AG08395 (cell line): ENCODE measurements at places on chromosomes 12 and 14.

GRCh38 chr12:116121453-116121871, 156.0 kb downstream of the MED13L start:
- peak; percentile 12 for DNase-seq

DNA sequence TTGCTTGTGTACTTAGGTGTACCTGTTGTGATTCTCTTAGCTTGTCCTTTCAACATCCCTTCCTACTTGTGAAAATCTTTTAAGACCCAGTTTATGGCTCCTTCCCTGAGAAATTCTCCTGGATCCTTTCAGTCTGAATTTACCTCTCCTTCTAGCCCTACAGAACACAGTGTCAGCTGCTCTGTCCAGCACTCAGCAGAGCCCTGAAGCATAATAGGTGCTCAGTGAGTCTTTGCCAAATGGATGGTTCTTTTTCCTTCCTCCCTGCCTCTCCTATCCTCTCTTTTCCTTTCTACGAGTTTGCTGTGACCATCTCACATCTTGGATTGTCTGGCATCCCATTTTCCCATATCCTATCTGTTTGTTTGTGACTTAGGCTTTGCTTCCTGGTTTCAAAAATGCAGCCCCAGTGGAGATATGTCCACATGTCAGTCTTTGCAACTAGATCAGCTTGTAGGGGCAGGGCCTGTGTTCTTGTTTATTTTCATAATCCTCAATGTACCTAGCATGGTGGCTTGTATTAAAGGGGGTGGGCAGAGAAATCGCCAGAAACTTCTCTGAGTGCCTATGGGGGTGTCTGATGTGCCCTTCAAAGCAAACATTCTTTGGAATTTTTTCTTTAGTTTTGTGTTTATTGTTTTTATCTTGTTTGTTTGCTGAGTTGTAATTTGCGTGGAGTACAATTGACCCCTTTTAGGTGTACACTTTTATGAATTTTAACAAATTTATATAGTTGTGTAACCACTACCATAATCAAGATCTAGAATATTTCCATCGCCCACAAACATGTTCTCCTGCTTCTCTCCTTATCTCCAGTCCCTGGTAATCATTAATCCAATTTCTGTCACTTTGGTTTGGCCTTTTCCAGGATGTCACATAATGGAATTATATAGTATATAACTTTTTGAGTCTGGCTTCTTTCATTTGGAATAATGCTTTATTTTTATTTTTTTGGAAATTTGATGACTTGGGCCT, 62.8 kb downstream of the SMOC1 start:
- DNase-seq, result no peak

DNA sequence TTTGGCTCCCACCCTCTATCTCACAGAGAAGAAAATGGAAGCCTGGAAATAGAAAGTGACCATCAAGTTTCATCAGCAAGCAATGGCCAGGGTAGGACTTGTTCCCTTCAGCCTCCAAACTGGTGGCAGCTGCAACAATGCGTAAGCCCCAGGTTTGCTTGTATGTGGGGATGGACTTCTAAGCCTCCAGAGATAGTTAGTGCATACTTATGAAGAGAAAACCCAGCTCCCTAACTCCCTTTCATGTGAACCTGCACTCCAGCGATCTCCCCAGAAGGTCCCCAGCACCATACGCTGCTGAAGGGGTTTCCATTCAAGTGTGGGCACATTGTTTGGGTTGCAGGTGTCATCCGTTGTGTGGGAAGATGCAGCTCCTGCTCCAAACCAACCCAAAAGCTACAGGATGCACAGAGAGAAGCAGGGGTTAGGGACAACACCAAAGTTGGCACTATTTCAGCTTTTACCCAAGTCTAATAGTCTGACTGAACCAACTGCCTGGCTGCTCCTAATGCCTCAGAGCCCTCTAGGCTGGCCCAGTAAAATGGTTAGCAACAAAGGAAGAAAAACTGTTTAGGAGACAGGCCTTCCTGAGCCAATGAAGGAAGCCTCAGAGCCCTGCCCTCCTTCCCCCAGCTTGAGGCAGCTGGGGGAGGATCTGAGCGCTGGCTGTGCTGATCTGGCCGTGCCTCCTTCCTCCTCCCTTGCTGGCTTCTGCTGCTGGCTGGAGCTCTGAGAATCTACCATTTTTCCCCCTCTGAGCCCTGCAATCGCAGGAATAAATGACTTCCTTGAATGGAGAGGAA, 12.3 kb downstream of the ZFP36L1 start:
- peak; percentile 66 for DNase-seq

- DNase-seq, result no peak
These were observed 142.8 kb downstream of the FUT8 start for GRCh38 chr14:65555358-65555757.

- no peak for DNase-seq
These were observed 18.6 kb downstream of the ZDHHC17 start for GRCh38 chr12:76782526-76782925.

DNA sequence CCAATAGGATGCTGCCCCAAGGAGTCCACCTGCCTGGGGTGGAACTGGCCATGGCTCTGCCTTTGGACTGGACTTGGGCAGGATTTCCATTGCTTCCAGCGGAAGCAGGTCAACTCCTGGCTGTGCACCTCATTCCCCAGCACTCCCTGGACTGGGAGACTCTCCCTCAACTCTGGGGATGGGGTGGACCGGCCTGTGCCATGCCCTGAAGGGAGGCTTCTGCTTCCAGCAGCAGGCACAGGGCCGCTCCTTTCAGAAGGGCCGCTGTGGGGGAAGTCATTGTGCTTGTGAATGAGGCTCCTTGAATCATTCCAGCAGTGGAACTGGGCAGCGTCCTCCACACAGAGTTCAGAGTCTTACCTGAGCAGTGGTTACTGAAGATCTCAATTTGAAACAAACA, 23.0 kb downstream of the TCHP start:
- no peak for DNase-seq

GRCh38 chr14:60670989-60671388, 21.7 kb upstream of the SIX1 start:
- no peak for DNase-seq

- DNase-seq, result no peak
These were observed 55.0 kb downstream of the KDM5A start for GRCh38 chr12:334125-334524.

GRCh38 chr14:70838076-70838475, 28.8 kb upstream of the MAP3K9 start:
- DNase-seq, result no peak

- no peak for DNase-seq
These were observed at the start of gene FAM181A for GRCh38 chr14:93926873-93927799. Gene FAM181A, plus strand, starts transcription at chr14:93927344. Its CDS starts 942 bp downstream, at chr14:93928286.

DNA sequence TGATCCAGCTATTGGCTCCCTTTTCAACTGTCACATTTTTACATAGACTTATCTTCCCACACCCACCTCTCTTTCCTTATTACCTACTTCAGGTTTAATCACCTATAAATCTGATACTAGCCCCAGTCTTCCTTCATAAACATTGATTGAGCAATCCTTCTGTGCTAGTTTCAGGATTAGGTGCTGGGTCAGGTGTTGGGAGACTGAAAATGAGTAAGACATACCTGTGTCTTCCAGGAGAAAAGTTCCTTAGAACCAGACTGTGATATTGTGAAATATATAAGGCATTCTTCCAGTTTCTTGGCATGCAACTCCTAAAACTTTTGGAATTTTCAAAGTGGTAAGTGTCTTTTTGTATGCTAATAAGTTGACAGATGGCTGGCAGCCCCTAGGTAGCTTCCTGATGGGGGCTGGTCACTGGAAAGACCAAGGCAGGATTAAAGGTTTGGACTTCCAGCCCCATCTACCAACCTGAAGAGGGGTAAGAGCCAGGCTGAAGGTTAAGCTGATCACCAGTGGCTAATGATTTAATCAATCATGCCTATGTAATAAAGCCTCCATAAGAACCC, 4.6 kb downstream of the ANO6 start:
- no peak for DNase-seq

DNA sequence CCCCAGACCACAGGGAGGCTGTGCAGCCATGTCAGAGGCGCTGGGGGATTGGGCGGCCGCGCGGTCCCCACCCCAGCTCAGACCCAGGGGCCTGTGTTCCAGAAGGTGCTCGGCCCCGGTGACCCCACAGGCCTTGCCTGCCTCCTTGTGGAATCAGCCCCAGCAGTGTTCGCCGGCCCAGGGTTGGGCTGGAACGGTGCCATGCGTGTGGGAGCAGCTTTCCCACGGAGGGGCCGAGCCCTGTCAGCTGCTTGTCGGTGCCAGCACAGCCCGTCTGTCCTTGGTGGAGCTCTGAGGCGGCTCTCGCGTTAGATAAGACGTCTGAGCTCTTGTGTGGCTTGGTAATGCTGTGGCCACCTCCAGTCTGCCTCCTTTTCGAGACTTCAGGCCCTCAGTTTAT, 8.5 kb downstream of the ZFYVE21 start:
- DNase-seq, result peak; percentile 49

GRCh38 chr12:113246478-113247122, 25.3 kb downstream of the TPCN1 start:
- no peak for DNase-seq

GRCh38 chr12:2893007-2893406, 2.3 kb downstream of the TULP3 start:
- peak; percentile 69 for DNase-seq

GRCh38 chr14:96203116-96203515, 1.5 kb upstream of the BDKRB2 start:
- DNase-seq, result no peak

DNA sequence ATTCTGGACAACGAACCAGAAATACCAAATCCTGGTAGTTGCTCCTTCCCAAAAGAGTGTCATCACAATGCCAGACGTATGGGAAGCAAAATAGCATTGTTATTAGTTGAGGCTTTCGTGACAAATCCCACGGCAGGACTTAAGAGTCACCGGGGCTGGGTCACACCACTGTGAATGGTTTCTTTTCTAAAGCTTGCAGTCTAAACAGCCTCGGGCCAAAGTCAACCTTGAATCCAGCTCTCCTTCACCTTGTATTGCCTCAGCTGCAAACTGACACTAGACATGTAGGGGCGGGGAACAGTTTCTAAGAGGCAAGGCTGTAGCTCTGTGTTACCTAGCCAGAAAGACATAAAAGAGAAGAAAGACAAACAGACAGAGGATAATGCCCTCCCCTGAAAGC, 734.8 kb downstream of the MED13L start:
- no peak for DNase-seq

GRCh38 chr12:116427200-116427930, 131.8 kb upstream of the MAP1LC3B2 start:
- no peak for DNase-seq

GRCh38 chr14:96737881-96738280, 59.3 kb upstream of the VRK1 start:
- DNase-seq, result no peak

- peak; percentile 53 for DNase-seq
These were observed 24.6 kb upstream of the UBC start for GRCh38 chr12:124939079-124939420.

DNA sequence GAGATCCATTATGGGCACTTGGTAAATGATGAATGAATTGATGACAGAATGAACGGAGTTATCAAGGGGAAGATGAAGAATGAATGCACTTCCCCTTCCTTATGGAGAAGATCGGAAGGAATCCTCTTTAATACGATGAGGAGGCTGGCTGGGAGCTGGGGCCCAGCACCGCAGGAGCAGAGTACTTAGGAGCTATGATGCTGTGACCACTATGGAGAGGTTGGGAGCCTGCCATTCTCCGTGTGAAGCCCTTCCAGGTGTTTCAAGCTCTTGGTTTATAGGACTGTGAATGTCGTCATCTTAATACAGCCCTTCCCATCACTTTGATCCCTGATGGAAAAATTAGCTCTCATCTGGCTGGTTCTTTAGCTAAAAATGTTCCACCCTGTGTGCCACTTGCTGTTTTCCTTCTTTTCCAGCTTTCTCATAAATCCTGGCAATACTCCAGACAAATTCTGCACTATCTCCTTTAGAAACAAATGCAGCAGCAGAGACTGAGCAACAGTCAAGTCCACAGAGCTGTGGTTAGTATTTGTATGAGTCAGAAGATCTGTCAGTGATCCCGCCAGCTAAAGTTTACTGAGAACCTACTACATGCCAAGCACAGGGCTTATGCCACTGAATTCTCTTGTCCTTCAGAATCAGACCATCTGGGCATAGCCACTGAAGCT, 263.1 kb upstream of the CRY1 start:
- DNase-seq, result peak; percentile 78

- peak; percentile 61 for DNase-seq
These were observed 33.2 kb downstream of the WBP11 start for GRCh38 chr12:14769969-14770495.

DNA sequence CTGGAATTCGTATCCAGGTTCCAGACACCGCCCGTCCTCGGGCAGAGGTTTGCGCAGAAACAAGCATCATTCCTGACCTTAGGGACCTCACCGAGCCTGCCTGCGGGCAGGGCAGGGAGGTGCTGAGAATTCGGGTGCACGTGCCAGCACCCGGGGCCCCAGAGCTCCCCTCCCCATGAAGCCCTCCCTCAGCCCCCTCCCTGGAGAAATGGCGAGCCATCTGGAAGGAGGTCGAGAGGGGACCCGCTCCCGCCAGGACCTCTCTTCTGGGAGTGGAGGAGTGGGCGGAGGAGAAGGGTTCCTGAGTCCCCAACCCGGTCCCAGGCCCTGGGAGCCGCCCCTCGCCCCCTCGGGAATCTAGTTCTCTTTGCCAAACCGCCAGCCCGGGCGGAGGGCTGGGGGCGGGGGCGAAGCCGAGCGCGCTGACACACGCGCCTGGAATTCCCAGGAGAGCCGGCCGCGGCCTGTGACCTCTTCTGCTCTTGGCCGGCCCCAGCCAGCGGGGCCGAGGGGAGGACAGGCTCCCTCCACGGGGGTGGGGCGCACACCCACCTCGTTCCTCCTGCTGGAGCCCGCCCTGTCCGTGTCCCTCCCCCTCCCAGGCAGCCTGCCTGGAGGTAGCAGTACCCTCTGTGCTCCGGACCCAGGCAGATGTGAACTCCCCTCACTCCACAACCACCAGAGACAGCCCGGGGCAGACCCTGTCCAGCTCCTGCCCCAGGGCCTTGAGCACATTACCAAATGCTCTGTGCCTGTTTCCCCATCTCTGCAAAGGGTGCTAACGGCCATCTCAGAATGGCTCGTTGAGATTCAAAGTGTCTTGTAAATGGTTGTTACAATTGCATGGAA, 23.0 kb upstream of the GPR132 start:
- DNase-seq, result peak; percentile 69

GRCh38 chr14:105379946-105380345, 18.4 kb upstream of the TEX22 start:
- no peak for DNase-seq

DNA sequence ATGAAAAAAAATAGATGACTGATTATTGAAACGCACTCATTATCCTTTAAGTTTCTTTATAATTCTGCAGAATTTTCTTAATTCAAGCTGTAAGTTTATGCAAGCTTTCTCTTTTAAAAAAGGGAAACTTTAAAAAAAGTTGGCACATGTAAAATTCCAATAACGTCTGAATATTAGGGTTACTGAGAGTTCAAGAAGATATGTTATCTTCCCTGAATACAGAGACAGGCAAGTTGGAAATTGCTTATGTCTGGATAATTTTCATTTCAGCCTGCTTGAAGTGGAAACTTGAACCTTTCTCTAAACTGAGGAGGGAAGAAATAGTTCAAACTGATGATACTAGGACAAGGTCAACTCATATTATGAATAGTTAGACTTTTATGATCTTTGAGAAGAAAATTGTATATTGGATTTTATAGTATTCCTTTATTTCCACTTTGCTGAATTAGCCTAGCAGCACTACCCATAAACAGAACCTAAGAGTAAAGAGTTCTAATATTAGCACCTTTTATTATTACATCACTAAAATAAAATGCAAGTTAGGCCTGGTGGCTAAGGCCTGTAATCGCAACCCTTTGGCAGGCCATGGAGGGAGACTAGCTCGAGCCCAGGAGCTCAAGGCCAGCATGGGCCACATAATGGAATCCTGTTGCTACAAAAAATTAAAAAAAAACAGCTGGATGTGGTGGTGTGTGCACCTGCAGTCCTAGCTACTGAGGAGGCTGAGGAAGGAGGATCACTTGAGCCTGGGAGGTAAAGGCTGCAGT, 288.0 kb downstream of the TRHDE start:
- DNase-seq, result no peak
